H54 (cell line): ENCODE measurements at places on chromosomes 2 and 18.

GRCh38 chr2:172101821-172102390, 794 bp downstream of the DLX2 start:
- no peak for DNase-seq

DNA sequence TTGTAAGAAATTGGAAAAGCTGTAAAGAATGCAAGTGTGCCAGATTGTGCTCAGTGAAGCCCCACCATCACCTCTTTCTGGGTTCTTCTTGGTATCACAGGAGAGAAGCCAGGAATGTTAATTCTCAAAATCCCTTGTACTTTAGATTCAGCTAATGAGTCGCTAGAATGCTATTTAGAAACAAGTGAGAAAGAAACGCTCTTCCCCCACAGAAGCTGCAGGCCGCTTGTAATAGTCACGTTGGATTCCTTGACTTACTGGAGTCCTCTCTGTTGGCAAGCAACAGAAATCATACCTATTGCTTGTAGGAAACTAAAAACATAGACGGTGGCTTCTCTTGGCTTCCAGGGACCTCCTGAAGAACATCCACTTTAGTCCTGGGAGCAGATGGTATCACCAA, 375.6 kb upstream of the LRATD1 start:
- DNase-seq = no peak

GRCh38 chr18:61541673-61542072, 208.4 kb downstream of the CDH20 start:
- DNase-seq = no peak

DNA sequence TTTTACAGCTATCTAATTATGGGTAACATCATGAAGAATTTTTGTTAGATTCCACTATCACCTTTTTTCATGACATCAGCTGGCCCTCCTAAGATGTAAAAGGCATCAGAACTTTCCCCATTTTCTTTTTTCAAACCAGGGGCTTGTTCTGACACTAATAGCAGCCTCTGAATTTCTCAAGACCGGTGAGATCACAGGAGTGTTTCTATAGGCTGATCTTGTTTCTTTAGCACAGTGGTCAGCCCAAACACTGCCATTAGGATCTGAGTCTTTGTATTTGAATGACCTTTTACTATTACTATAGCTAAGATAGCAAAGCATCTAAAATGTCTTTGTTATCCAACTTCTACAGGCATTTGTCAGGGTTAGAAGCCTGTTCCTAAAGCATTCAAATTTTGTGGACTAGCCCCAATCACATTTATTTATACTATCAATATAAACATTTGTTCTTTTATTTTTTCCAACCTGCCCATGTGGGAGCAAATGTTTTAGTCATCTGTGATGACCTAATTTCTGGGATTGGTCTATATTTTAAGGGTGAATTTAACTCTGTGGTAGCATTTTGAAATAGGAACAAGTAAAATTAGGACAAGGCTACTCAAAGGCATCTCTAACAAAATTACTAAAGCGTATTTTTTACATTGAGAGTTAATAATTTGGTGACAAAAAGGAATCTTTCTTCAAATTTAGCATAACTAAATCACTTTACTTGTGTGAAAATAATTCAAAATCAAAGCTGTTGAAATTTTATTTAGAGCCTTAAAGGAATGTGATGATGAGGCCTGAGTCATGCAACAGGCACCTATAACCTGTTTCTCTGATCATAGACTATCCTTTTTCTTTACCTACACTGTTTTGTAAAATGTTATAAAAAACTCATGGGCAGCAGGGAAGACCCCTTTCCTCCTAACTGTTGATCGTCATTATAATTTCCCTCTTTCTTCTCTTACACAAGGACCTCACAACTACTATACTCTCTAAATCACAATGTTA, 39.3 kb downstream of the ZAP70 start:
- no peak for DNase-seq

GRCh38 chr2:36785179-36785795, 88.8 kb downstream of the VIT start:
- DNase-seq = peak; percentile 54
